Activated CD4-positive, alpha-beta T cell treated with anti-CD3 and anti-CD28 coated beads, Interleukin-2, amount 10 ng/mL, durations not matched to agents 24 days and 14 days (primary cell): ENCODE measurements at places on chromosomes 3 and 15. TPM values are rescaled to one million over a fixed set of nuclear protein-coding genes. Genes with fewer than 3 reads are reported as not detected.
A peak's percentile ranks its signal among the peaks of the same experiment; 100 is the strongest.

DNA sequence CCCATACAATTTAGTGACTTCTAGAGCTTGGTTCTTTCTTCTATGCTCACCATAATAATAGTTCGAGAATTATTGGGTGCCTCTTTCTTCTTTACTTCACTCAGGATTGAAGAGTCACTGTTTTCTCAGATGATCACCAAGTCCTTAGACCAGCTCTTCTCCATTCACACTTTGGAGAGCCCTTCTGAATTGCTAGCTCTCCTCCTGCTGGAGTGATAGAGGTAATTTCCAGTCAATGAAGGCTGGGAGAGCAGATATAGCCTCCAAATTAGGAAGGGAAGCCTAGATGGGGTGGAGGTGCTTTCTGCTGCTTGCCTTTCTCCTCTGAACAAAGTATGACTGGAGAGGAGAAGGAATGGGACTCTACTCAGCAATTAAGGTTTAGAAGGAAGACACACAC is 10.7 kb upstream of the BBX start:
- no peaks in the 10 kb centered on the region for H3K4me1 ChIP-seq
- no peaks in the 10 kb centered on the region for H3K36me3 ChIP-seq
- peaks cover 32% of the 10 kb centered on the region for H3K27me3 ChIP-seq
- H3K27ac ChIP-seq: no peak overlapping the region
- H3K4me3 ChIP-seq: no peak overlapping the region

- no peaks in the 10 kb centered on the region for H3K27me3 ChIP-seq
- H3K4me1 ChIP-seq: no peaks in the 10 kb centered on the region
- no peak overlapping the region for H3K27ac ChIP-seq
- DNase-seq: no peak
Measured at GRCh38 chr3:169552533-169552932, 111.0 kb downstream of the MECOM start.

- no peaks in the 10 kb centered on the region for H3K36me3 ChIP-seq
- H3K27ac ChIP-seq: no peak overlapping the region
- H3K4me3 ChIP-seq: no peak overlapping the region
- no peaks in the 10 kb centered on the region for H3K4me1 ChIP-seq
Measured at GRCh38 chr3:127053979-127054378, 71.1 kb downstream of the PLXNA1 start.

GRCh38 chr15:47801522-47801921 is 84.2 kb downstream of the SEMA6D start:
- no peaks in the 10 kb centered on the region for H3K4me1 ChIP-seq
- no peaks in the 10 kb centered on the region for H3K27me3 ChIP-seq

FGF12 gene
- total RNA-seq: not detected in 2 replicates

- H3K4me1 ChIP-seq: no peaks in the 10 kb centered on the region
- no peak for DNase-seq
- no peaks in the 10 kb centered on the region for H3K36me3 ChIP-seq
- H3K27ac ChIP-seq: no peak overlapping the region
- H3K27me3 ChIP-seq: no peaks in the 10 kb centered on the region
Measured at GRCh38 chr15:92645051-92645631, 10.4 kb downstream of the FAM174B start.

- no peaks in the 10 kb centered on the region for H3K27me3 ChIP-seq
- H3K36me3 ChIP-seq: peaks cover 6% of the 10 kb centered on the region
- H3K4me1 ChIP-seq: peaks cover 38% of the 10 kb centered on the region
- H3K27ac ChIP-seq: peak overlapping the region; percentile 75
Measured at GRCh38 chr3:112074616-112075497, 11.3 kb upstream of the C3orf52 start.

- peak overlapping the region; percentile 93 for H3K27ac ChIP-seq
- peaks cover 10% of the 10 kb centered on the region for H3K36me3 ChIP-seq
- H3K4me3 ChIP-seq: peak overlapping the region; percentile 96
- no peaks in the 10 kb centered on the region for H3K27me3 ChIP-seq
- peak; percentile 77 for DNase-seq
Measured at GRCh38 chr3:196868297-196868661, 559 bp downstream of the SENP5 start.

HGD gene
- 0.19 and 0.24 TPM in 2 replicates for total RNA-seq

GRCh38 chr15:67186688-67187087 is 67.8 kb downstream of the AAGAB start:
- H3K4me1 ChIP-seq: peaks cover 11% of the 10 kb centered on the region
- H3K36me3 ChIP-seq: peaks cover 71% of the 10 kb centered on the region
- DNase-seq: no peak
- peak overlapping the region; percentile 80 for H3K27ac ChIP-seq

NR2F2 gene
- total RNA-seq: not detected in 2 replicates

MAP6D1 gene
- total RNA-seq: 1.4 and 2.1 TPM in 2 replicates

- H3K4me3 ChIP-seq: no peak overlapping the region
- no peaks in the 10 kb centered on the region for H3K27me3 ChIP-seq
- H3K4me1 ChIP-seq: peaks cover 17% of the 10 kb centered on the region
- no peak overlapping the region for H3K27ac ChIP-seq
- DNase-seq: no peak
Measured at GRCh38 chr3:18766974-18767373, 341.8 kb upstream of the SATB1 start.

- H3K4me1 ChIP-seq: no peaks in the 10 kb centered on the region
- H3K36me3 ChIP-seq: no peaks in the 10 kb centered on the region
- no peak overlapping the region for H3K27ac ChIP-seq
- H3K4me3 ChIP-seq: no peak overlapping the region
- H3K27me3 ChIP-seq: no peaks in the 10 kb centered on the region
Measured at GRCh38 chr3:154981201-154981600, 98.9 kb upstream of the MME start.

PLA2G4D gene
- total RNA-seq: not detected in 2 replicates

SCN11A gene
- total RNA-seq: not detected in 2 replicates

ZNF280D gene
- total RNA-seq: 25.9 and 26.2 TPM in 2 replicates

IL17RC gene
- 0.28 and 0.42 TPM in 2 replicates for total RNA-seq

DNA sequence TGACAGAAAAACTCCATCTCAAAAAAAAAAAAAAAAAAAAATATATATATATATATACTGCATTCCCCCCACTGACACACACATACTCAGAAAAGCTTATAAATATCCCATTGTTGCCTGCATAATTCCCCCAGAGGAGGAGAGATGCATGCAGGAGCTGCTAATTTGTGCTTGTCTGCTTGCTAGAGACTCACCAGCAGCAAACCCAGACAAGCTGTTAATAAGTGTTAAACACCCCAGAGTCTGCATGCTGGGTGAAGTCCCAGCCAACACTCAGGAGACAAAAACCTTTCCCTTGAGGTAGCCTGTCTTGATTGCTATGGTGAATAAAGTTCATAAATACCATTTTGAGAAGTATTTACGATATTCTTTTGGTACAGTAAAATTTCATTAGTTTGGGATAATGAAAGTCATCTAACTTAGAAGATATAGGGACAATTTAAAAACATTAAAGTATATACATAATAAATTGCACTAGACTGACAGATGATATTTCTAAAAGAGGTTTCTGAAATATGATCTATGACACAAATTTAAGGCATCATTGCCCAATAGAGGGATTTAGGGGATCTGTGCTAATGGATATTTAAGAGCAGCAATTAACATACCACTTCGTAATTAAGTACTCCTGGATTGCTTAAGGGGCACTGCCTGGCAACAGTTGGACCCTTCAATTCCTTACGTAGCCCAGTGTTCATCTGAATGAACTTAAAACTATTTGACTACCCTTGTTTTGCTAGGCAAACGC is 400.0 kb upstream of the C2CD4B start:
- H3K36me3 ChIP-seq: no peaks in the 10 kb centered on the region
- H3K27ac ChIP-seq: no peak overlapping the region
- DNase-seq: no peak

IL16 gene
- total RNA-seq: 93.2 and 97.2 TPM in 2 replicates

ZNF80 gene
- 0.19 and 0.21 TPM in 2 replicates for total RNA-seq

DNA sequence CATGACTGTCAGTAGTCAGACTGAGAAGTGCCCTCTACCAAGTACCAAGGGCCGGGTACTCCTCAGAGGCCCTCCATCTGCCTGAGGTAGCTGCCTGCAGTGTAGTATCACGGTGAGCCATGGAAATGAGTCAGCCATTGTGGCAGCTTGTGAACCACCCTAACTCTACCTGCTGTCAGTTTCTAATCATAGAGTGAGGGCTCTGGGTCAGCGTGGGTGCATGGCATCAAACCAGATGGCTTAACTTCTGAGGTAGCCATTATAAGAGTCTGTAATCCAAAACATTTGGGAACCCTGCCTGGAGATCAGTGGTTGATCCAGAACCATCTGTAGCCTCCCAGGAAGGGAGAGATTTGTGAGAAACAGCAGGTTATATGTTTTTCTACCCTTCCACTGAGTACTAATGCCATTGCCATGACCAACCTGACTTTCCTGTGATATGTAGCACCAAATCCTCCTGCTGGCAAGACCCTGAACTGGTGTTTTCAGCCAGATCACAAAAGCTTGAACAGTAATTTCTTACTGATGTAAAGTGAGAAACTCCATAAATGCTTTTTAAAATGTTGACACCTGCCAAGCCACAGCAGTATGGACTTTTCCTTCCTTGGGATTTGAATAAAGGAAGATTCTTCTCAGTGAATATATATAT is 38.9 kb downstream of the ABHD2 start:
- no peaks in the 10 kb centered on the region for H3K27me3 ChIP-seq
- peaks cover 11% of the 10 kb centered on the region for H3K4me1 ChIP-seq
- H3K36me3 ChIP-seq: peaks cover 25% of the 10 kb centered on the region

WDR72 gene
- not detected in 2 replicates for total RNA-seq

GRCh38 chr15:24943361-24943760 is 11.4 kb upstream of the SNRPN start:
- DNase-seq: no peak
- H3K27me3 ChIP-seq: no peaks in the 10 kb centered on the region
- no peak overlapping the region for H3K4me3 ChIP-seq
- no peaks in the 10 kb centered on the region for H3K36me3 ChIP-seq
- H3K27ac ChIP-seq: no peak overlapping the region

- no peak for DNase-seq
- H3K27me3 ChIP-seq: no peaks in the 10 kb centered on the region
- no peaks in the 10 kb centered on the region for H3K36me3 ChIP-seq
Measured at GRCh38 chr15:53844634-53845033, 85.2 kb upstream of the WDR72 start.

KLHL25 gene
- total RNA-seq: 9.0 and 9.8 TPM in 2 replicates

DNA sequence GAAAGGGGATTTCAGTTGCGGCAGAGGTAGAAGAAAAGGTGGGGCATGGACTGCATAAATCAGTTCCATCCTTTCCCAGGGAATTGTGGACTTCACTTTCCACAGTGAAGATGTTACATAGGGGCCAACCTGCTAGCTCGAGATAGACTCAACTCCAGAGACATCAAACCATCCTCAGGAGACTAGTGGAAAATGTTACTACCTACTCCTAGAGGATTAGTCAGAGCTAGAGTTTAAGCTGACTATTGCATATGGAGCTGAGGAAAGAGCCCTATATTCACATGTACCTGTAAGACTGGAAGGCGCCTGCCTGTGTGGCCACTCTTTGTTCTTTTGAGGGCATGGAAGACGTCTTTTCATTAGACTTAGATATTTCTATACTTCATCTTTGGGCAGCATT is 69.2 kb downstream of the KLHL25 start:
- no peak overlapping the region for H3K27ac ChIP-seq
- H3K4me3 ChIP-seq: no peak overlapping the region
- H3K27me3 ChIP-seq: no peaks in the 10 kb centered on the region
- H3K4me1 ChIP-seq: peaks cover 37% of the 10 kb centered on the region

GRCh38 chr15:55894399-55894965 is 98.9 kb downstream of the NEDD4 start:
- peaks cover 13% of the 10 kb centered on the region for H3K4me1 ChIP-seq
- no peak for DNase-seq
- H3K27ac ChIP-seq: no peak overlapping the region
- H3K36me3 ChIP-seq: no peaks in the 10 kb centered on the region
- peaks cover 4% of the 10 kb centered on the region for H3K27me3 ChIP-seq

CEP19 gene
- total RNA-seq: 3.9 and 4.0 TPM in 2 replicates

GRCh38 chr3:160808838-160809237 is 52.8 kb downstream of the PPM1L start:
- no peak overlapping the region for H3K27ac ChIP-seq
- H3K4me1 ChIP-seq: no peaks in the 10 kb centered on the region
- no peak for DNase-seq
- H3K36me3 ChIP-seq: no peaks in the 10 kb centered on the region
- peaks cover 10% of the 10 kb centered on the region for H3K27me3 ChIP-seq

- H3K36me3 ChIP-seq: peaks cover 3% of the 10 kb centered on the region
- DNase-seq: no peak
- no peak overlapping the region for H3K4me3 ChIP-seq
- no peak overlapping the region for H3K27ac ChIP-seq
- no peaks in the 10 kb centered on the region for H3K27me3 ChIP-seq
- peaks cover 53% of the 10 kb centered on the region for H3K4me1 ChIP-seq
Measured at GRCh38 chr15:101120987-101121386, 130.9 kb downstream of the CHSY1 start.

DNA sequence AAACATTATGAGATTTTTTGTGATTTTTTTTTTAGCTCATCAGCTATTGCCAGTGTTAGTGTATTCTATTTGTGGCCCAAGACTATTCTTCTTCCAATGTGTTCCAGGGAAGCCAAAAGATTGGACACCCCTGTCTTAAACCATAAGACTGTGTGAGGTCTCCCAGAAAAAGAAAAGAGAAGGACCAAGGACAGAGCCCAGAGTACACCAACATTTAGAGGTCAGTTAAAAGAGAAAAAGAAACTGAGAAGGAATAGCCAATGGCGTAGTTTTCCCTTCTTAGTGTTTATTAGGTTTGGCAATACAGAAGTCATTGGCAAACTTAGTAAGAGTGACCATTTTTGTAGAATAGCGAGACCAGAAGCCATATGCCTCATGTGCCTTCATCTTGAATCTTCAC is 36.1 kb upstream of the SLC25A36 start:
- H3K4me3 ChIP-seq: no peak overlapping the region
- no peak overlapping the region for H3K27ac ChIP-seq
- H3K27me3 ChIP-seq: peaks cover 7% of the 10 kb centered on the region
- no peaks in the 10 kb centered on the region for H3K4me1 ChIP-seq

- H3K36me3 ChIP-seq: no peaks in the 10 kb centered on the region
- no peak overlapping the region for H3K4me3 ChIP-seq
- no peak for DNase-seq
- H3K4me1 ChIP-seq: no peaks in the 10 kb centered on the region
- no peak overlapping the region for H3K27ac ChIP-seq
- peaks cover 11% of the 10 kb centered on the region for H3K27me3 ChIP-seq
Measured at GRCh38 chr3:133561679-133562078, 11.8 kb upstream of the CDV3 start.

PRR23E gene
- not detected in 2 replicates for total RNA-seq

GRCh38 chr15:32878342-32878741 is 160.5 kb downstream of the GREM1 start:
- no peak for DNase-seq
- no peaks in the 10 kb centered on the region for H3K36me3 ChIP-seq
- no peak overlapping the region for H3K27ac ChIP-seq
- no peak overlapping the region for H3K4me3 ChIP-seq

- H3K27ac ChIP-seq: peak overlapping the region; percentile 91
- peak overlapping the region; percentile 10 for H3K4me3 ChIP-seq
- no peak for DNase-seq
- no peaks in the 10 kb centered on the region for H3K27me3 ChIP-seq
Measured at GRCh38 chr15:50067254-50067653, 51.8 kb downstream of the ATP8B4 start.
